Body of pancreas (tissue), 4 donors: ENCODE measurements at places on chromosomes 12 and 14. TPM values are rescaled to one million over a fixed set of nuclear protein-coding genes. Genes with fewer than 3 reads are reported as not detected.

CCDC85C gene
- 10.1 TPM for total RNA-seq

DNA sequence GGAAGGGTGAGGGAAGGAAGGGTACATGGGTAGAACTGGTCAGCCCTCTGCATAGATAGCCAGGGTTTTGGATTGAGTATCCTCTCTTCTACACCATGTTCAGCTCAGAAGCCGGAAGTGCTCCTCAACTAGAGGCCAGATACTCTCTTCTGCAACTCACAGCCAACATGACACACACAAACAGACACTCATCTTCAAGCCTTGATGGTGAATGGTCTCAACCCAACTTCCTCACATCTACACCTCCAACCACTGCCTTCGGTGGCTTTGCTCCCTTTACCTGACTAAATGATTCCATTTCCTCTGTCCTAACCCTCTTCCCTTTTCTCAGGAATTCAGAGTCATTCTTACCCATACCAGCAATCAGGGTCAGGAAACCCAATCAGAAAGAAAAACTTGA lies 7.6 kb upstream of the FKBP11 start:
- DNase-seq = no peak
- no peaks in the 10 kb centered on the region for H3K27me3 ChIP-seq
- H3K27ac ChIP-seq = no peak overlapping the region
- no peaks in the 10 kb centered on the region for H3K36me3 ChIP-seq
- no peak overlapping the region for H3K4me3 ChIP-seq
- H3K4me1 ChIP-seq = no peaks in the 10 kb centered on the region

TAPBPL gene
- 36.3 TPM for total RNA-seq

GUCY2C gene
- not detected for total RNA-seq

CLEC6A gene
- total RNA-seq = not detected

IL22 gene
- total RNA-seq = not detected

GRCh38 chr12:851343-851742 lies 98.2 kb downstream of the RAD52 start:
- H3K4me3 ChIP-seq = no peak overlapping the region
- no peaks in the 10 kb centered on the region for H3K27me3 ChIP-seq
- DNase-seq = no peak
- no peaks in the 10 kb centered on the region for H3K36me3 ChIP-seq
- peaks cover 7% of the 10 kb centered on the region for H3K4me1 ChIP-seq
- H3K27ac ChIP-seq = no peak overlapping the region

DNA sequence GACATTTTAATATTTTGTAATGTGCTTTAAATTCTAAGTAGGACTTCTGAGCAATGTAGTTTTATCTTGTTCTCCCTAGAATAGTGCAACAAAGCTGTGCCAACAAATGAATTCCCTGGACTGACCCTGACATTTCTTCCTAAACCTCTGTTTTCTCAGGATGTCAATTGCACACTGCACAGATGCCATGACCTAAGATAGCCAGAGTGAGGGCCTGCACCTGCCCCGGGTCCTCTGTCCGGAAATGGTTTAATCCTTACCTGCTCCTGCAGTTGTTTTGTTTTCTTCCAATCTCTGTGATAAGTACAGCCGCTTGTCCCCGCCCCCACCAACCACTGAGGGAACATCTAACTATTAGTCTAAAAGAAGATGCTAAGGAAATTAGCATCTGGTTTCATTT lies 831.5 kb downstream of the GALC start:
- no peaks in the 10 kb centered on the region for H3K36me3 ChIP-seq
- H3K4me1 ChIP-seq = peaks cover 9% of the 10 kb centered on the region
- peak overlapping the region; percentile 38 for H3K27ac ChIP-seq
- no peak overlapping the region for H3K4me3 ChIP-seq
- DNase-seq = peak; percentile 32

GRCh38 chr12:3732901-3733300 lies 20.0 kb downstream of the CRACR2A start:
- no peaks in the 10 kb centered on the region for H3K27me3 ChIP-seq
- H3K36me3 ChIP-seq = no peaks in the 10 kb centered on the region
- DNase-seq = no peak

DNA sequence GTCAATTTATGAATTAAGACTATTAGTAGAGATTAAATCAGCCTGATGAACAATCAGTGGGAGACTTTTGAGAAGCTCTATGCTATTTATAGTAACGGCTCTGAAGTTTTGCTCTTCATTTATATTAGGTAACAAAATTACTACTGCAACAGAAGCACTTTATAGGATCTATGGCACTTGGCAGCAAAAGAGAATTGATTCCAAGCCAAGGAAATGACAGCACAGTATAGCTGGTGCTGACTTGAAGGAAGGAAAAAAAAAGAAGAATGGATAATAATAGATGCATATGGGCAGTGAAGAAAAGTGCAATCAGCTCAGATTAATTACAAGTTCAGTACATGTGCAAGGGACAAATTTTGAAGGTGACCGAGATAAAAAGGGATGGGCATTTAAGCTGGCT lies 228.2 kb upstream of the PPFIA2 start:
- no peak for DNase-seq
- H3K4me1 ChIP-seq = no peaks in the 10 kb centered on the region
- no peaks in the 10 kb centered on the region for H3K27me3 ChIP-seq
- H3K4me3 ChIP-seq = no peak overlapping the region
- no peak overlapping the region for H3K27ac ChIP-seq

GRCh38 chr14:92712654-92713051 lies 35.8 kb downstream of the LGMN start:
- DNase-seq = no peak
- H3K27me3 ChIP-seq = no peaks in the 10 kb centered on the region
- no peak overlapping the region for H3K4me3 ChIP-seq
- no peaks in the 10 kb centered on the region for H3K4me1 ChIP-seq
- no peaks in the 10 kb centered on the region for H3K36me3 ChIP-seq
- H3K27ac ChIP-seq = no peak overlapping the region

DNA sequence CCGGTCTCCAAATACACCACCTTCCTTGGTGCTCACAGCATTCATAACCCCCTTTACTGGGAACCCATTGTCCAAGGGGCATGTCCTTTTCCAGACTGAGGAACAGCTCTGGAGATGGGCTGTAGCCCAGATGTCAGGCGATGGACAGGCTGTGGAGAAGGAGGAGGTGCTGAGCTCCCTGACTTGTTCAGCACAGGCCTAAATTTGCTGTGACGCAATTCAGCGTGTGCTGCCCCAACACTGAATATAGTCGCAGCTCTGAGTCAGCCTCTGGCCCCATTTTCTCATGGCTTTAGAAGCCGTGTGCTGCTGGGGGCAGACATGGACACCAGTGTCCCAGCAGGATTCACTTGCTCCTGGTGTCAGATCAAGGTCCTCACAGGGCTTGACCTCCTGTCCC lies 269.1 kb downstream of the EMP1 start:
- no peaks in the 10 kb centered on the region for H3K4me1 ChIP-seq
- no peak overlapping the region for H3K4me3 ChIP-seq
- DNase-seq = no peak
- H3K36me3 ChIP-seq = no peaks in the 10 kb centered on the region
- peaks cover 4% of the 10 kb centered on the region for H3K27me3 ChIP-seq

GRCh38 chr12:45730084-45730347 lies 510 bp downstream of the ARID2 start:
- no peaks in the 10 kb centered on the region for H3K36me3 ChIP-seq
- peak overlapping the region; percentile 100 for H3K27ac ChIP-seq
- H3K4me3 ChIP-seq = peak overlapping the region; percentile 72
- H3K27me3 ChIP-seq = no peaks in the 10 kb centered on the region
- H3K4me1 ChIP-seq = peaks cover 37% of the 10 kb centered on the region

DNA sequence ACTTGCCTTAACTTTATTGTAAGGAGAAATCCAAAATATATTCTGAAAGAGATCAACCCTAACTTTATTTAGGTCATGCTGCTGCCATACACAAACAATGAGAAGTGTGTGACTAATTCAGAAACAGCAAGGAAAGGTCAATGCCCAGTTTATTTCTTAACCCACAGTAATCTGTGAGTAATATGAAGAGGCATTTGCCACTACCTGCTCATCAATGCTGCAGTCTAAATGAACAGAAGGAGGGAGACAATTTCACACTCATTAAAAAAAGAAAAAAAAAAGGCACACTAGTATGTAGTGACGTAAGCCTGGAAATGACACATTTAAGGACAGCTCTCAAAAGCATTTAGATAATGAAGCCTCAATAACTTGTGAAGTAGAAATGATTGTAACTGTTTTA lies 90.5 kb upstream of the FOXN3 start:
- H3K27ac ChIP-seq = no peak overlapping the region
- no peaks in the 10 kb centered on the region for H3K4me1 ChIP-seq
- no peaks in the 10 kb centered on the region for H3K27me3 ChIP-seq

IRAK4 gene
- total RNA-seq = 33.7 TPM

LIN52 gene
- 3.9 TPM for total RNA-seq

DNA sequence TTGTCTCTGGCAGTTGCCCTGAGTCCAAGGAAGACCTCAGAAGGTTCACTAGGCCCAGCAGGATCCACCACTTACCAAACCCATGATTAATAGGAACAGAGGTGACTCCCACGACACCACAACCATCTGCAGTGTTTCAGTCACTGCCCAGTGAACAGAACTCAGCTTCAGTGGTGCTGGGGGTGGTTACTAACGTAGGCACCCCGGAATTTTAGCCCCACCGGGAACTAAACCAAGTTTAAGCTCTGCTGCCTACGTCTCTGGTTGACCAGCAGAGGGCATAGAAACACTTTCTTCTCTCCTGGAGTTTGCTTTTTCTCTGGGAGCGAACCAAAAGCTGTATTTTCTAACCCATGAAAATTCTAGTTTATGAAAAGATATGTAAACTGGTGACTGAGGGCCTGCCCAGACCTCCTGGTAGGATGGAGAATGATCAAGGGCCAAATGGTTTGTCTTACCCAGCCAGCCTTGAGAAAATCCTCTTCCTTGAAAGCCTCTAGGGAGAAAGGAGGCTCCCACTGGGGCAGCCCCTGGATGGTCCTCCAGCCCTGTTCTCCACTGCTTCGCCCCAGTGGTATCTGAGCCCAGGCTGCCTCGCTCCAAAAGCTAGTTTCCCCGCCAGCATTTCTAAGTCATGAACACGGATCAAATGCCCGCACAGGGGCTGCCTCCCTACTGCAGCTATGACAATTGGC lies 379.8 kb downstream of the DPF3 start:
- no peak for DNase-seq
- no peaks in the 10 kb centered on the region for H3K27me3 ChIP-seq
- H3K4me3 ChIP-seq = no peak overlapping the region
- no peak overlapping the region for H3K27ac ChIP-seq
- no peaks in the 10 kb centered on the region for H3K36me3 ChIP-seq

- H3K4me1 ChIP-seq = no peaks in the 10 kb centered on the region
- H3K36me3 ChIP-seq = no peaks in the 10 kb centered on the region
- no peaks in the 10 kb centered on the region for H3K27me3 ChIP-seq
- H3K27ac ChIP-seq = no peak overlapping the region
- H3K4me3 ChIP-seq = no peak overlapping the region
These were observed 23.1 kb downstream of the BICDL1 start for GRCh38 chr12:120012067-120012621.

GRCh38 chr12:30999723-31000122 lies 73.2 kb downstream of the TSPAN11 start:
- DNase-seq = no peak
- no peaks in the 10 kb centered on the region for H3K36me3 ChIP-seq
- H3K4me1 ChIP-seq = no peaks in the 10 kb centered on the region

KRT74 gene
- total RNA-seq = not detected

- no peak overlapping the region for H3K27ac ChIP-seq
- DNase-seq = no peak
- no peaks in the 10 kb centered on the region for H3K27me3 ChIP-seq
These were observed 12.8 kb downstream of the LGALS3 start for GRCh38 chr14:55141825-55142224.

NEUROD4 gene
- total RNA-seq = not detected

DNA sequence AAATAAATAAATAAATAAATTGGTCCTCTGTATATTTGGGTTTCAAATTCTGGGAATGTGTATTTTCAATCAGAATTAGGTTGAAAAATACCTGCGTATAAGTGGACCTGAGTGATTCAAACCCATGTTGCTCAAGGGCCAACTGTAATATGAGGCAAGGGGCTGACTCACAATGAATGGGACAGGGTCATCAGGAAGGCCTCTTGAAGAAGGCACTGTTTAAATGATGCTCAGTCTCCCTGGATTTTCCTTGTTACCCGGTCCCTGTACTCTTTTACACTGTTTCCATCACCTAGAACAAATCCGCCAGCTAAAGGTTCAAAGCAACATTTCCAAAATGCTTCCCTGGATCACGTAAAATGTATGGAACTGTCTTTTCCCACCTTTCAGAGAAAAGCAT lies 3.8 kb downstream of the PSMB5 start:
- H3K4me1 ChIP-seq = peaks cover 23% of the 10 kb centered on the region
- no peak overlapping the region for H3K4me3 ChIP-seq
- no peak overlapping the region for H3K27ac ChIP-seq
- no peaks in the 10 kb centered on the region for H3K36me3 ChIP-seq

DNA sequence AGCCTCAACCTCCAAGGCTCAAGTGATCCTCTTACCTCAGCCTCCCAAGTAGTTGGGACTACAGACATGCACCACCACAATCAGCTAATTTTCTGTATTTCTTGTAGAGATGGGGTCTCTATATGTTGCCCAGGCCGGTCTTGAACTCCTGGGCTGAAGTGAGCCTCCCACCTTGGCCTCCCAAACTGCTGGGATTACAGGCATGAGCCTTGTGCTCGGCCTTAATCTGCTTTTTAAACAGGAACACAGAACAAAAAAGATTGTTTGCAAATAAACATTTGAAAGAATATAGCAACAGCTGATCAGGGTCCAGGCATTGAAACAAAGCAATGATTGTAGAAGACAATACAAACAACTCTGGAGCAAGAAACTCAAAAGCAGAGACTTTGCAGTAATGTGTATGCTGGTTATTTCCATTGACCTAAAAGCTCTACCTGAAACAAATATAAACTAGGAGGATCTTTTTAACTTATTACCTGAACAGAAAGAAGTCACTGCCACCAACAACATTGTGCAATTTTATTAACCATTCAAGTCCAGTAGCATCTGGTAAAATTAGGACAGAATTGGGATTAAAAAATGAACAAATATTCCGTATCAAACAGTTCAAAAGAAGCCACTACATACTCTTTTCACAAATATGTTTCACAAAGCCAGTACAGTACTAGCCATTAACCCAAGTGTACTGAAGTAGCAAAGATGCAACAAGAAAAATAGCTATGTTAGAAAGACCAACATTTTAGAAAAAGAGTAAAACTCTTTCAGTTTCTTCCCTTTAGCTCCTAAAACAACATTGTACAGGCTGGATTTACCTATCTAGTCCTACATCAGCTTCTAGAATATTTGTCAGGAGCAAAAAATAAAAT lies 14.2 kb downstream of the AMN1 start:
- DNase-seq = no peak
- H3K27ac ChIP-seq = no peak overlapping the region
- no peaks in the 10 kb centered on the region for H3K4me1 ChIP-seq

KRT6B gene
- not detected for total RNA-seq

DEPDC4 gene
- total RNA-seq = not detected
